Natural killer cell (primary cell): ENCODE measurements at places on chromosomes 4 and X. TPM values are rescaled to one million over a fixed set of nuclear protein-coding genes. Genes with fewer than 3 reads are reported as not detected.

Gene MMRN1
- 1.8 TPM for total RNA-seq

GRCh38 chr4:158016511-158016910 is 156.3 kb downstream of the GASK1B start:
- H3K4me1 ChIP-seq = no peaks in the 10 kb centered on the region
- no peak for DNase-seq
- no peaks in the 10 kb centered on the region for H3K36me3 ChIP-seq
- no peak overlapping the region for H3K27ac ChIP-seq
- no peaks in the 10 kb centered on the region for H3K27me3 ChIP-seq
- no peak overlapping the region for H3K4me3 ChIP-seq

Gene GPR143
- total RNA-seq = not detected

DNA sequence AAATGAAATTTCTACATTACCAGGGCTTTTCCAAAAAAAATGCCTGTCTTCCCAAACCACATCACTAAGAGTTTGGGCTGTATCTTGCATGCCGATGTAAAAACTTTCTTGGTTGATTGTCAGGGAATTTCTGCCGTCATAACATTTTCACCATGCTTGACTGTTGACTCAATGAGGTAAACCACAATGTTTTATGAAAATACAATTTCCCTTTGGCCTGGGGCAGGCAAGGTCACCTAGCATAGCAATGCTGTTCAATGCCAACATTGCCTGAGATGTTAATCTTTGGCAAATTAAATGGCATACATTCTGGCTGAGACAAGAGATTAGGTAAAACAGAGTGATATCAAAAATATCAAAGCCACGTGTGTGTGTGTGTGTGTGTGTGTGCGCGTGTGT is 137.1 kb upstream of the TBL1X start:
- H3K36me3 ChIP-seq = no peaks in the 10 kb centered on the region
- H3K27ac ChIP-seq = no peak overlapping the region
- no peak for DNase-seq

- no peaks in the 10 kb centered on the region for H3K4me1 ChIP-seq
- no peak overlapping the region for H3K27ac ChIP-seq
These were observed 8.8 kb downstream of the BBS7 start for GRCh38 chr4:121861426-121861825.

DNA sequence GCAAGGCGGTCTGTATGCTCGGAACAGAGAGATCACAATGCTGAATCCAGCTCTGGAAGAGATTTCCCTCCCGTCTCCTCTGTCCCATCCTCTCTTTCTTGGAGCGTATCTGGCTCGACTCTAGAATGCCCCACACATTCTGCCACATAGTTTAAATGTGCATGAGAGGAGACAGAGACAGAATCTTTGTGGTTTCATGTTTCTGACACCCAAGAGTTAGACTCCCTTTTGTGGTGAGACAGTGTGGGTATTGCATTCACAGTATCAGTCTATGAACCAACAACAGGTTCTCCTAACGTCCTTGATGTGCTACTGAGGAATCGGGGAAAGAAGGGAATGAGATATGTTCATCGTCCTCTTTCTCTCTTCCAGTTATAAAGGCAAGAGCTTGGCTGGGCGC is 25.3 kb downstream of the FAM47E start:
- H3K36me3 ChIP-seq = no peaks in the 10 kb centered on the region
- peaks cover 16% of the 10 kb centered on the region for H3K27me3 ChIP-seq
- peak; percentile 33 for DNase-seq
- no peak overlapping the region for H3K27ac ChIP-seq
- H3K4me3 ChIP-seq = no peak overlapping the region

DNA sequence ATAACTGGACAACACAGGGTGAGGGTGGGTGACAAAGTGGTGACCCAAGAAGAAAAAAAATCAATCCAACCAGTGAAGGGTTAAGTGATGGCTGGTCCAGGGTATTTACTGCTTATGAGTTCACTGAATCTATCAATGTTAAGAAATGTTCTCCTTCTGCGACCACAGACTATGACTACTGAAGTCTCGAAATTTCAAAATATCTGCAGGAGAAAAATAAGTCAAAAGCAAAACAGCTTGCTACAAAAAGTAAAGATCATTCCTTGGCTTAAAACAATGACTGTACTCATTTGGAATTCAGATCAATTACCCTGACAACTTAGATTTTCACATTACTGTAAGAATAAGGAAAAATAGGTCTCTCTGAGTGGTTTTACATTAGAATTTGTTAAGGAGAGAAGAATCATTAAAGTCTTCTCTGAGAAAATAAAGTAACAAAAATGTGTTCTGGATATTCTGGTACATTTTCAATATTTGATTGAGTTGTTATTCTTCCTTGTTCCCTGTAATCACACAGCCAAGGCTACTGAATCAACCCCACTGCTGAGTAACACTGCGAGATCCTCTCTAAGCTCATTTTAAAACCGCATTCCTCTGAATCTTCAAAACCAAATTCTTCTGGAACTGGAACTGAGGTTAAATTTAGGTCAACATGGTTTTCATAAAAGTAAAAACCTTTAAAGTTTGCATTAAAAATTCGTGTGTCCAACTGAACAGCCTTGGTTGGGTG is 22.7 kb downstream of the SMPX start:
- DNase-seq = no peak
- no peaks in the 10 kb centered on the region for H3K36me3 ChIP-seq
- no peak overlapping the region for H3K4me3 ChIP-seq
- H3K27me3 ChIP-seq = no peaks in the 10 kb centered on the region
- no peak overlapping the region for H3K27ac ChIP-seq
- H3K4me1 ChIP-seq = no peaks in the 10 kb centered on the region

DNA sequence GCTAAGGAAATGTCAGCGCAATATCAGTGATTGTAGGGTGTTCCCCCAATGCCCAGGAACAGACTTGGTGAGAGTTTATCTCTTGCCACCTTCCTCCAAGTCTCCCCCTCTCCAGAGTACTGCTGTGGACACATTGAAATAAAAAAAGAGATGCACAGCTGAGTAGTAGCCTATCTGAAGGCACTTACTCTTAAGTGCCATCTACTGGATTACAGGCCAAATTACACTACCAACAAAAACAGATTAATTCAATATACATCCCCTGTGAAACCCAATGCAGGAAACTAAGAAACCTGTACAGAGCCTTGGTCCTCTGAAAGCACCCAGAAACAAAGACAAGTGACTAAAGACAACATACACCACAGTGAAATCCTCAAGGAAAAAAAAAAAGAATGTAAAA is 460.3 kb downstream of the ZIC3 start:
- H3K27me3 ChIP-seq = no peaks in the 10 kb centered on the region
- no peaks in the 10 kb centered on the region for H3K36me3 ChIP-seq
- H3K4me3 ChIP-seq = no peak overlapping the region
- no peak for DNase-seq
- H3K27ac ChIP-seq = no peak overlapping the region

DNA sequence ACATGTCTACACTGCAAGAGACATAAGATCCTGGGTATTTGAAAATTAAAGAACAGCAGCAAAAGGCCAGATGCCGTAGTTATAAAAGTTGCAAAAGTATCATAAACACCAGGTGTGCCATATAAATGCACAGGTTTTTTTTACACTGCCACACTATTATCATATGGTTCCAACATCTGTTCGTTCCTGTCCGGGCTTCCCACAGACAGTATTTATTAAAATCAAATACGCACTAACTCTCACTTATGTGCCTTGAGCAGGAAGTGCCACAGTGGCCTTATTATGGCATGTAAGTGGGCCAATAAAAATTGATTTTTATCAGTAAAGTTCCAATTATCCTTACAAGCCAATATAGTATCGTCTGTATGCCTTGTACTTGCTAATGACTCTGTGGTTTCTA is 873.2 kb downstream of the RPA4 start:
- no peak overlapping the region for H3K27ac ChIP-seq
- H3K4me3 ChIP-seq = no peak overlapping the region
- H3K27me3 ChIP-seq = no peaks in the 10 kb centered on the region
- H3K4me1 ChIP-seq = no peaks in the 10 kb centered on the region

- peaks cover 2% of the 10 kb centered on the region for H3K27me3 ChIP-seq
- H3K4me3 ChIP-seq = no peak overlapping the region
- H3K4me1 ChIP-seq = no peaks in the 10 kb centered on the region
- no peak for DNase-seq
- H3K36me3 ChIP-seq = no peaks in the 10 kb centered on the region
These were observed 11.6 kb downstream of the ADGRG2 start for GRCh38 chrX:19110642-19111041.

Gene LARP7
- total RNA-seq = 48.4 TPM

GRCh38 chr4:103443324-103443723 is 245.2 kb upstream of the CENPE start:
- H3K27ac ChIP-seq = no peak overlapping the region
- H3K4me3 ChIP-seq = no peak overlapping the region
- H3K4me1 ChIP-seq = no peaks in the 10 kb centered on the region
- H3K36me3 ChIP-seq = no peaks in the 10 kb centered on the region
- DNase-seq = no peak

DNA sequence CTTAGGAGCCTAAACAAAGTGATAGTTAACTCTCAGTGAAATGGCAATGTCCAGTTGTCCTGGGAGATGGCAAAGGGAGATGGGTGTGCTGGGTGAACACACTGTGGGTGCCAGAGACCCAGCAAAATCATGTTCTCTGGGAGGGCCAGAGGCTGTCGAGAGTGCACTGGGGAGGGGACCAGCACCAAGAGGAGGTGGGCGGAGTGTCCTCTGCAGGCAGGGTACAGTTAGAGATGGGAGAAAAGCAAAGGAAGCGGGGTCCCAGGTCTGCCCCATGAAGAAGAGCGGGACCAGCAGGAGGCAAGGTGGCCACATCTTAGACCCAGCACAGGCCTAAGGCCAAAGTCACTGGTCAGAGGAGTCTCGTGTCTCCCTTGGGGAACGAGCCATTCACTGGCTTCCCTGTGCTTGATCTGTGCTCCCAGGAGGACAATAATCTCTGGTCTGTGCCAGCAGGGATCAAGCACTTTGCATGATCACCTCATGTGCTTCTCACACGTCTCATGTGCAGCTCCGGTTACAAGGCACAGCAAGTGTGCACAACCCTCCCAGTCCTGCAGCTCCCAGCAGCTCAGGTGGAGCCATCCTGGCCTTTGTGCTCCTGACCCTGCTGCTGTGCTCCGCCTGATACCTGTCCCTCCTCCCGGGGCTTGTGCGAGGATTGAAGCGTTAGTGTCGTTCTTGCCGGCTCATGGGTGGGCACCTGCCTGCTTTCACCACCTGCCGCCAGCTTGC is 100.9 kb downstream of the FAM53A start:
- H3K36me3 ChIP-seq = no peaks in the 10 kb centered on the region
- H3K27ac ChIP-seq = no peak overlapping the region
- H3K4me3 ChIP-seq = no peak overlapping the region
- no peaks in the 10 kb centered on the region for H3K27me3 ChIP-seq

DNA sequence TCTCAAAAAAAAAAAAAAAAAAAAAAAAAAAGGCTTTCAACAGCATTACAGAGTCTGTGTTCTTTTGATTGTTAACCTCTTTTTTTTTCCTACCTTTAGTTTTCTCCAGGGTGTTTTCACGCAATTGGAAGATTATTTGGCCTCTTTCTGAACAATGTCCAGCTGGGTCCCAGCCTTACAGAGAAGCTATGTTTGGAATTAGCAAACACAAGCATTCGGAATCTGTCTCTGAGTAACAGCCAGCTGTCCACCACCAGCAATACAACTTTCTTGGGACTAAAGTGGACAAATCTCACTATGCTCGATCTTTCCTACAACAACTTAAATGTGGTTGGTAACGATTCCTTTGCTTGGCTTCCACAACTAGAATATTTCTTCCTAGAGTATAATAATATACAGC is 13.3 kb downstream of the TLR3 start:
- no peaks in the 10 kb centered on the region for H3K36me3 ChIP-seq
- H3K27ac ChIP-seq = no peak overlapping the region
- H3K27me3 ChIP-seq = no peaks in the 10 kb centered on the region
- H3K4me3 ChIP-seq = no peak overlapping the region
- no peaks in the 10 kb centered on the region for H3K4me1 ChIP-seq
- no peak for DNase-seq

Gene STS
- 4.6 TPM for total RNA-seq

GRCh38 chrX:17803449-17803848 is 57.6 kb downstream of the RAI2 start:
- H3K4me3 ChIP-seq = no peak overlapping the region
- no peak overlapping the region for H3K27ac ChIP-seq
- no peaks in the 10 kb centered on the region for H3K36me3 ChIP-seq
- H3K4me1 ChIP-seq = no peaks in the 10 kb centered on the region

GRCh38 chr4:114251020-114251419 is 271.6 kb upstream of the ARSJ start:
- DNase-seq = no peak
- H3K27me3 ChIP-seq = no peaks in the 10 kb centered on the region
- no peak overlapping the region for H3K27ac ChIP-seq
- H3K4me1 ChIP-seq = no peaks in the 10 kb centered on the region
- H3K4me3 ChIP-seq = no peak overlapping the region
